ENCODE measurements at places on chromosomes 6 and 20.

DNA sequence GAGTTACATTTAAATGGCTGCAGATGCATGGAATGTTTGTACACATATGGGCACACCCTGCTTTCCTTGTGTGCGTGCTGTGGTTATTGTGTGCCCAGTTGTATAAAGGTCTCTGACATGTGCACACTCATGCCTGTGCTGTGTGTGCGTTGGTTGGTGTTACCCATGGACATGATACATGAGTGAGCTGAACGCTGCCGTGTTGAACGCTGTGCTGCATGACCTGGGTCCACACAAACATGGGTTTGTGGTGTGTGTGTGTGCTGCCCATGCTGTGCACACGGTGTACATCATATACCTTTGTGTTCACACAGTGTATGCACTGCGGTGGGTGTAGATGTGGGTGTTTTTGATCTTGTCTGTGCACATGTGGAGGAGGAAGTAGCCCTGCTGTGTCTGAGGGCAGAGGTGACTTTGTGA lies 54.4 kb downstream of the TOX2 start:
- no peak for DNase-seq

DNA sequence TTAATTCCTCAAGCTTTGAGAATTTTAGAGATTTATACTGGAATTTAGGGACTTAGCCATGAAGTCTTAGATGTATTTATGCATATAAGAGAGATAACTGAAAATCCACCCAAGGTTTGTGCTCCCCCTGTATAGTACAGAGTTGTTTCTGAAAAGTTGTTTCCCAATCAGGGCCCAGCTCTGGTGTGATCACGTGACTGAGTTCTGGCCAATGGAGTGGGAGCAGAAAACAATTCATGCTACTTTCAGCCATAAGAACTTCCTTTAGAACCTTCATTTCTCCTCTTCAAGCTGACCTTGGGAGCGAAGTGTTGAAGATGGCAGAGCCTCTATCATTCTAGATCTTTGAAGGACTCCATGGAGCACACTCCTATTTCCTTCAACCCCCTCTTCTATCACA lies 151.0 kb downstream of the RCAN2 start:
- DNase-seq, result no peak

DNA sequence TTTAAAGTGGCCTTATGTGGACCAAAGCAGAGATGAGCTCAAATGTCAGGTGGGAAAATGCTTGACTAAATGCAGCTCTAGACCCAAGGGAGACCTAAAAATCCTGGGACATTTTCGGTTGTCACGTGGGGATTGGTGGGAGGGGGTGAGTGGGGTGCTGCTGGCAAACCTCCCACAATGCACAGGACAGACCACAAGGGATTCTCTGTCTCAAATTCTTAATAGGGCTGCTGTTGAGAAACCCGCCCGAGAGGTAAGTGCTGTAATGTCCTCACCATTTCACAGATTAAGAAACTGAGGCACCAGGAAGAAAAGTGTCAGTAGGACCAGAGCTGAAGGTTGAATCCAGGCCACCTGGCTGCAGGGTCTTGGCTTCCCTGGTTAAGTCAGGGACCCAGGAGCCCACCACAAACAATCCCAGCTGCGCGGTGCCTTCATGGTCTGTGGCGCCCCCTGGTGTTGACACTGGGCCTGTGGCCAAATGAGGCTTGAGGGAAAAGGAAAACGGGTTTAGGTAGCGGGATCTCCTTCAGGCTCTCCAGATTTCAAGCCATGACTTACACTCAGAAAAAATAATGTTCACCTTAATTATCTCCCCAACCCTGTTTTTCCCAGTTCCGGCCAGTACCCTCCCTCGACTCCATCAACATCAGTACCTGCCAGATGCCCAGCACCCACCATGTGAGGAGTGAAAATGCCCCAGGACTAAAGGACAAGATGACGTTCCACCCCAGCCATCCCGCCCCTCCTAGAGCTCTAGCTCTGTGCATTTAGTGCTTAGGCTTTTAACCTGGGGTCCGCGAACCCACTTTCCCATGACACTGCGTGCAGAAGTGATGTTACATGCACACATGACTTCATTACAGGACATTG lies 7.2 kb downstream of the HLA-G start:
- no peak for DNase-seq

GRCh38 chr6:4383910-4384638 lies 248.7 kb upstream of the ECI2 start:
- DNase-seq, result no peak

DNA sequence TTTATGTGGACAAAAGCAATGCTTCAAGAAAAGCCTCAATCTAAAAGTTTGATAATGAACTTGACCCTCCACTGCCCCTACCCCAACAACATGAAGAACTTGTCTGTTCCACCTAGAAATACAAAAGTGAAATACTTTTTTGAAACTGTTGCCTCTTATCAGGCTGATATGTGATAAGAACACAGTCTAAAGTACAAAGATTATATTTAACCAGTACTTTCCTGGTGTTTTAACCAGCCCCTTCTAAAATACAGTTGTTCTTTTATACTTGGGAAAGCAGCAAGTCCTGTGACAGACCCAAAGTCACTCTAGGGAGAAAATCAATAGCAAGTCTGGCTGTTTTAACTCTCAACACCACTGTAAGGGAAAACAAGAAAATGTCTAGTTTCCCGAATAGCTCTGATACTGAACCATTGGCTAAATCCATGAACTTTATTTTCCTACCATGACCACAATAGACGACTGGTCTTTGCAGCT lies 6.6 kb downstream of the OARD1 start:
- no peak for DNase-seq

DNA sequence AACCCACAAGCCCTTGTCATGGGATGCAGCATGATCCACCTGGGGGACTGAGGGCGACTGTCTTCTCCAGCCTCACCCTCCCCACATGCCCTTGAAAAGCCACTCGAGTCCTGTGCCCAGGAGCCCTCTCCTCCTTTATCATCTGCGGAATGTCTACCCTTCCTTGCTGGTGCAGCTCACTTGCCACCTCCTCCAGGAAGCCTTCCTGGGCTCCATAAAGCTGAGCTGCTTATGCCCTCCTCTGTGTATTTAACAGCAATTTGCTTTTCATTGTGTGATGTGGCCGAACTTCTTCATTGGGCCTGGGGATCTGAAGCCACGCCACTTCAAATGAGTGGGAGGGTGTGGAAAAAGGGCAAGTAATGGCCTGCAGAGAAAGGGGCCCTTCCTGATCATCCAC lies 17.8 kb upstream of the RBPJL start:
- DNase-seq, result no peak

DNA sequence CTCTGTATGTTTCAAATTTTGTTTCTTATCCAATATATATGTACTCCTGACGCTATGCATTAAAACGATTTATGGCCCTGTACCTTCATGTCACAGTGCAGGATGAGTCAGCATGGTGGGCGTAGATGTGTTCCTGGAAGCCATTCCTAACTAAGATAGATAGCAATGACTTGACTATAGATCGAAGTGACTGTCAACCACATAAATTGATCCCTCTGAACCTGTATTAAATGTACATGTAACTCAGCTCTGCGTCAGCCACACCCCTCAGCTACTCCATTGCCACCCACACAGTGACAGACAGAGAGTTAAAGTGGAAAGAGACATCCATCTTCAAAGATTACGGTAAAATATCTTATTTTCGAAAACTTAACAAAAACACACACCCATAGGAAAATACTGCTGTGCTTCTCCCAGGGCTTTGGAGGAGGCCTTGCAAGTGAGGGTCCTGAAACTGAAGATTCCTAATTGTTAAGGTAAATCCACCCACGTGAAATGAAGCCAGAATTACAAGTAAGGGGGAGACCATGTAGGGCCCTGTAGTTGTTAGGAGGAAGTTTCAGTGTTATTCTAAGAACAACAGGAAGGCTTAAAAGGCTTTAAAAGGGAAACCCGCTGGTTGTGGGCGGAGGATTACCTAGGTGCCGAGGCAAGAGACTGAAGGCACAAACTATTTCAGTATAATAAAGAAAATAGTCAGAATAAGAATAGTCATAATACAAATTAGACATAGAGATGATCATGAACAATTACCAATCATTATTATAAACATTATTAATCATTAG lies 10.3 kb upstream of the RAD21L1 start:
- DNase-seq, result no peak

DNA sequence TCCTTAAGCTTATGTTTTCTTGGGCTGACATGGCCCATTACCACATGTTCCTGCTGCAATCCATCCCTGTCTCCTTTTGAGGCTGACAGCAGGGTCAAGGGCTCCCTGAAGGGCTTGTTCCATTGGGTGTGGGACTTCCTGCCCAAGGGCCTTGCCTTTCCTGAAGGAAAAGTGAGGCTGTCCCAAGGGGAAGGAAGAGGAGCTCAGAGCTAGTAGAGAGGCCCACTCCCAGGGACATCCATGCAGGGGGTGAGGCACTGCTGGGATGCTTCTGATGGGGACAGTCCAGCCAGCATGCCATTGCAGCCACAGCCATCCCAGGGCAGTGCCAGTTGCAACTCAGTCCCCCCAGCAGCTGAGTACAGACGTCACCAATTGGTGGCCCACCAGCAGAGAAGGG lies 138.4 kb upstream of the FOXA2 start:
- DNase-seq, result no peak

- DNase-seq, result no peak
These were observed 655.3 kb downstream of the PHF3 start for GRCh38 chr6:64290867-64291266.

GRCh38 chr6:30725713-30726505 lies 5.8 kb downstream of the TUBB start:
- no peak for DNase-seq

GRCh38 chr6:11525468-11526155 lies 11.9 kb upstream of the TMEM170B start:
- no peak for DNase-seq

- DNase-seq, result no peak
These were observed 48.0 kb downstream of the OR2B2 start for GRCh38 chr6:27863962-27864905.

DNA sequence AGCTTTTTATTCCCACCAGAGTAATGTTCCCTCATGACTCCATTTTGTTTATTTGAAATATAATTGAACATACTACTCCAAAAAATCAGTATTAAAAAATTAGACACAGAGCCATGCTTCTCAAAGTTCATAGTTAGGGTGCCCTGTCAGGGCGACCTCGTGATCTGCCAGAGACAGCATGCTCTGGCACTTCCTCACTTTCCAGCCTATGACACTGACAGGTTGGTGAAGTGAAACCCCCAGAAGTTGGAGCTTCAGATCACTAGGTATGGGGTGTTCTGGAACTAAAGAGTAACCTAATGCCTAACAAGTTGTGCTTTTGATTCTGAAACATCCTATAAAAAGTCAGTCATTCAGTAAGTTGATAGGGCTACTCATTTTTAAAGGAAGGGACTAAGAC lies 93.0 kb downstream of the TBC1D7 start:
- DNase-seq, result no peak

DNA sequence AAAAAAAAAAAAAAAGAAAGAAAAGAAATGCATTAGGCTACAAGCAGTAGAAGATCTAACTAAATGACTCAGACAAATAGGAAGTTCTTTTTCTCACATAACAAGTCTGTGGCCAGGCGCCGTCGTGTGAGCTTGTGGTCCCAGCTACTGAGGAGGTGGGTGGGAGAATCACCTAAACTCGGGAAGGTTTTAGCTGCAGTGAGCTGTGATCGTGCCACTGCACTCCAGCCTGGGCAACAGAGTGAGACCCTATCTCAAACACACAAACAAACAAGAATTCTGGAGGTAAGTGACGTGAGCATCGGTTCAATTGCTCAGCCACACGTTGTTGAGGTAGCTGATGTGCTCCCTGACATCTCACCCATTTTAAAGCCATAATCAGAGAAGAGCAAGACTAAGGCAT lies 37.9 kb upstream of the SLC23A2 start:
- DNase-seq, result no peak

DNA sequence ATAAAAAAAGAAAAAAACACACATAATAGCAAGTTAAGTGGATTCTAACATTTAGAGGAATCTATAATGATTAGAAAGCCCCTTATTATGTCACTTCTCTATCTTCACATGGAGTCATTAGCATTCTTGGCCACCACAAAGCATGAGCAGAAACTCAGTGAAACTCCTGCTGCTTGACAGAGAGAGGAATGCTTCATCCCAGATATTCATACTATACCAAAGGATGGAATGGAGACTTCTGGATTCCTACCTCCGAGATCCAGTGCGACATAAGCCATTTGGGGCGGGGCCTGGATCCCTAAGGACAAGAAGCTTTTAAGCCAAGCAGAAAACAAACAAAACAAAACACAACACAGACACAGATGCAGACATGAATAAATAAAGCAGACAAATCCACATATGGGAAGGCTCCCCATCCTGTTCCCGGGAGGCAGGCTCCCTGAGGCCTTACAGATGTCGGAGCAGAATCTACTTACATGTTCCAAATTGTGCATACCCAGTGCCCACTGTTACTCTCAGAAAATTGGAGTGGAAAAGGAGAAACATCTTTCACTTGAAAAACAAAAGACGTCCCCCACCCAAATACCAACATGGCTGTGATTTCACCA lies 727.3 kb downstream of the MAFB start:
- DNase-seq, result no peak
